ENCODE measurements at places on chromosomes 5 and 9.

- H3K36me3 ChIP-seq: no peaks in the 10 kb centered on the region
- DNase-seq: peak; percentile 48
- no peak overlapping the region for H3K27ac ChIP-seq
- H3K4me3 ChIP-seq: no peak overlapping the region
- peaks cover 3% of the 10 kb centered on the region for H3K27me3 ChIP-seq
Observed at GRCh38 chr5:171581781-171582180, 162.3 kb downstream of the FGF18 start.

GRCh38 chr9:128887914-128888350 lies 6.0 kb downstream of the LRRC8A start:
- DNase-seq: no peak
- no peaks in the 10 kb centered on the region for H3K27me3 ChIP-seq
- H3K4me3 ChIP-seq: no peak overlapping the region
- H3K4me1 ChIP-seq: peaks cover 20% of the 10 kb centered on the region

DNA sequence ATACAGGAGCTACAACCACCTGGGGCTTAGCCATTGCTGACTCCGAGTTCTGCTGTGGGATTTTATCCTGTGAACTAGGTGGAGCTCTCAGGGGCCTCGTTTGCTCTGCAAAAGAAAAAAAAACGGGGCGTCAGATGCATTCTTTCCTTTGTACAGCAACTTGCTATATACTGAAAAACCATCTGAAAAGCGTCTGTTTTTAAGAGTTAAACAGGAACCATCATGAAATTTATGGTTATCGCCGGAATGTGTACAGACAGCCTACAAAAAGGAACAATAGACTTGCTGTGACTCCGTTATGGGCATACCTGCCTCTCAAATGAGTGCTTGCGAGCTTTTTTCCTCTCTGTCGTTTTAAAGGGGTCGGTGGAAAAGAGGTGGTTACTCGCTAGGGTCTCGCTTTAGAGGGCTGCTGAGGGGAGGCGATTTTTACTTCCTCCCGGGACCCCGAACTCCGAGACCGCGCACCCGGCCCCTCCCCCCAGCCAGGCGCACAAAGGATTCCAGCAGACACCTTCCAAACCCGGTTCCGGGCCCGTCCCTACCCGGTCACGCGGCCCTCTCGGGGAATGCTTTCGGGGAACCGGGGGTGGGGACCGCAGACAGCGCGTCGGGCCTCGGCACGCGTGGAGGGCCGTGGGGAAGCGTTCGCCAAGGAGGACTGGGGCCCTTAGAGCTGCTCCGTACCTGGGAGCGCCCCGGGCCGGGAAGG lies 826 bp downstream of the PAIP1 start:
- no peaks in the 10 kb centered on the region for H3K27me3 ChIP-seq
- no peak overlapping the region for H3K4me3 ChIP-seq
- no peak overlapping the region for H3K27ac ChIP-seq
- H3K4me1 ChIP-seq: peaks cover 4% of the 10 kb centered on the region

GRCh38 chr9:128729766-128730517 lies 6.0 kb upstream of the ZDHHC12 start:
- H3K27ac ChIP-seq: no peak overlapping the region
- no peak for DNase-seq
- peaks cover 5% of the 10 kb centered on the region for H3K36me3 ChIP-seq
- H3K27me3 ChIP-seq: no peaks in the 10 kb centered on the region
- no peak overlapping the region for H3K4me3 ChIP-seq
- peaks cover 14% of the 10 kb centered on the region for H3K4me1 ChIP-seq

- no peaks in the 10 kb centered on the region for H3K27me3 ChIP-seq
- H3K27ac ChIP-seq: no peak overlapping the region
- H3K4me3 ChIP-seq: no peak overlapping the region
- no peaks in the 10 kb centered on the region for H3K4me1 ChIP-seq
- H3K36me3 ChIP-seq: no peaks in the 10 kb centered on the region
Observed at GRCh38 chr9:93261735-93262523, 78.0 kb downstream of the WNK2 start.
